ENCODE measurements at places on chromosomes 12 and 14.

DNA sequence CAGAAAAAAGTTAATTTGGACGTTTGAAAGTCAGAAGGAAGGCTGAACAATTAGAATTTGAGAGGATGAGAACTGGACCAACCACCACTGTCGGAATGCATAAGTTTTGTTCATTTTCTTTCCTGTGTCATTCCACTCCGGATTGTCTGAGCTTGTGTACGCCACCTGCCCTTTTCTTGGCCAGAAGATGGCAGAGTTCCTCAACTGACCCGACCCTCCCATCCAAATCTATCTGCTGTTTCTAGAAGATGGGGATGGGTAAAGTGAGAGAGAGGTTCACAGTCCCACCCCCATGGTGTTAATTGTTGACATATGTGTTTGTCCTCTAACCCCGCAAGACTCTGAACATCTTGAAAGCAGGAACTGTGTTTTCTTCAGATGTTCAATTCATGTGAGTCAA is 388.0 kb downstream of the VRK1 start:
- DNase-seq: peak; percentile 19

- DNase-seq: no peak
Observed at GRCh38 chr12:38384816-38385378, 68.3 kb downstream of the ALG10B start.

- no peak for DNase-seq
Observed at GRCh38 chr14:87080146-87080545, 912.8 kb downstream of the GALC start.

GRCh38 chr12:119230807-119231206 is 52.1 kb downstream of the HSPB8 start:
- DNase-seq: no peak

DNA sequence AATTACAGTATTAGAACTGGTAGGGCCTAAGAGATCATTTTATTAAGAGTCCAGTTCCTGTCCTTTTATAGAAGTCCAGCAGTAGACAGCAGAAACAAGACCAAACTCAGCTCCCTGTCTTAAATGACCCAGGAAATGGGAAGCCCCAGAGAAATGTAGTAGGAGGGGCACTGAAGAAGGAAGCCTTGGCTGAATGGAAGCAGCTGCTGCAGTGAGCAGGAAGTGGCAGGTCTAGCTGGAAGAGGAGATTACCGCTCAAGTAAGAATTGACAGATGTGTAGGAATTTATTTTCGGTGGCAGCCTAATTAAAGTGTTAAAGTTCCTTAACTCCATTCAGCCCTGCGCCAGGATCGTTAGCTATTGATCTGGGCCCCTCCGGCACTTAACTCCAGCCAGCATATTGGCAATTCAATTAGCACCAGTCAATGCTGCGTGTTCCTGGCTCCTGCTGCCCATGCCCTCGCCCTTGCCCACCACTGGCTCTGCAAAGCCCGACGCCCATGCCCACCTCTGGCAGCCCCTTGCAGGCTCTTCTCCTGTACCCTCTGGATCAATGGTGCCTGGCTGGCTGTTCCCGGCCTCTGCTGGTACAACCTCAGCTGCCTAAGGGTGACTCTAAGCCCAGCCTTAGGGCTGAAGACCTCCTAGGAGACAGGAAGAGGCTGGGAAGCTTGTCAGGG is 21.1 kb downstream of the ZFHX2 start:
- DNase-seq: no peak

DNA sequence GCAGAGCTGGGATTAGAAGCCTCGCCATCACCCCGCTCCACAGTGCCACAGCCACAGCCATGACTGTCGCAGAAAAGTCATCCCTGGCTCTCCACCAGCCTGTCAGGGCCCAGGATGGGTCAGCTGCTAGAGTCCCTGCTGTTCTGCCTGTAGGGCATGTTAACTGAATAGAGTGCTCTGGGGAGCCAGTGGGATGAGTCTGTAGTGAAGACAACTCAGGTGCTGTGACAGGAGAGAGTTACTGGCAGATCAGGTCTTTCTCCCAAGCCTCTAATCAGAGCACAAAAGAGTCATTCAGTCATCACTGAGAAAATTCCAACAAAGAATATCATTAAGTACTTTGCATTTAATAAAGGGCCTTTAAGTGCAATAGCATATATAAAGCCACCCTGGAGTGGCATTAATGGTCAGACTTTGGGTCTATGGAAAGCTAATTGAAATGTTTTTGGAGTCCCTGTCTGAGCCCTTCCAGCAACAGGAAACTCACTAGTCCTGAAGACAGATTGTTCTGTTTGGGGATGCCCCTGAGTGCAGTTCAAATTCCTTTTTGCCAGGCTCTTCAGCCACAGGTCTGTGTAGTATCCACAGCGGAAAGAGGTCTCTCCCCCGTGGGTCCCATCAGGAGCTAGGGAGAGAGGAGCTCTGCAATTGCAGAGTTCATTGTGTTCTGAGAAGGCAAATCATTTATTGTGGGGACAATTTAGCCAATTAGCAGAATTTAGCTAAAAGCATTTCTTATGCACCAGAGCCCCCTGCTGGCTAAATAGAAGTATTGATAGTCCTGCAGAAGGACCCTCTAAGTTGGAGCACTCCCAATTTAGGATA is 45.2 kb upstream of the C14orf132 start:
- no peak for DNase-seq

- no peak for DNase-seq
Observed at GRCh38 chr12:66060163-66060907, 70.2 kb downstream of the LLPH start.

DNA sequence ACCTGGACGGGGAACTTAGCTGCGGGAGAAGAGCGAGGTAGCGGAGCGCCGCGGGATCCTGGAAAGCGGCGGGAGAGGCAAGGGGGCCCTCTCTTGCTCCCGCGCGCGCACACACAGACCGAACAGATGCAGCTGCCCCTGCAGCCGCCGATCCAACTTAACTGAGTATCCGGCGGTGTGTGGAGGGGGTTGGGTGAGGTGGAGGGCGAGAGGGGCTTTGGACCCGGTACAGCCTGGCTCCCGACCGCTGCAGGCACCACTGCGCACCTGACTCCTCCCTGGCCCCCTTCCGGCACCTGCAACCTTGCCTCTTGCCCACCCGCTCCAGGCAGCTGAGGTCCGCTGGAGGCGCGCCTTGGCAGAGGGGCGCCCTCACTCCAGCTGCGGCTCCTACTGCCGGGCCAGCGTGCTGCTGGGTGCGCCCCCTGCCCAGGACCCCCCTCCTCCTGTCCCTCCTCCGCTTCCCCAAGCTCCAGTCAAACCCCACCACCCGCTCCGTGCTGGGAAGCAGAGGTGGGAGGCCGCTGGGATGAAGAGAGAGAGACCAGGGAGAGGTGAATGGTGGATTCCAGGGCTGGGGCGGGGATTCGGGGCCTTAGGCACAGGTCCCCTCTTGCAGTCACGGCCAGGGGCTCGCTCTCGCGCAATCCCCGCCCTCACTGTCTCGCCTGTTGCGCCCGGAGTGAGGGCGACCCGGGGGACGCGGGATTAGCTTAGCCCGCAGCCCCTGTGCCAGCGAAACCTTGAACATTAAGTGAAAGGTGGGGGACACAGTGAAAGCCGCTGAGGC is 2.6 kb downstream of the DIO3 start:
- DNase-seq: no peak

DNA sequence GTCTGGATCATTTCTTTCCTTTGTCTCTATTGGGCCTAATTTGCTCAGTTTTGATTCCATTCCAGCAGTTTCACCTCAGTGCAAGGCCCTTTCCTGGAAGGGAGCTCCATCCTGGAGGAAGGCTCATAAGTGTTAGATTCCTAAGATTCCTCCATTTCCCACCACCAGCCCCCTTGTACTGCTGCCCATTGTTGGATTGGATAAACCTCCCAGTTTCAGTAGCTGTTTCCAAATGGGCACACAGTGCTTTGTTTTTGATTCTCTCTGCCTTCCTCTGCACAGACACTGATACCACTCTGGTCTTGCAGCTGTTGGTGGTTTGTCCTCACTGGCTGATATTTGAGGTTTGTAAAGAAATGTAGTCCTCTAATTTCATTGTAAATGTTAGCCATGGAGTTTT is 158.9 kb downstream of the SLC15A5 start:
- no peak for DNase-seq

DNA sequence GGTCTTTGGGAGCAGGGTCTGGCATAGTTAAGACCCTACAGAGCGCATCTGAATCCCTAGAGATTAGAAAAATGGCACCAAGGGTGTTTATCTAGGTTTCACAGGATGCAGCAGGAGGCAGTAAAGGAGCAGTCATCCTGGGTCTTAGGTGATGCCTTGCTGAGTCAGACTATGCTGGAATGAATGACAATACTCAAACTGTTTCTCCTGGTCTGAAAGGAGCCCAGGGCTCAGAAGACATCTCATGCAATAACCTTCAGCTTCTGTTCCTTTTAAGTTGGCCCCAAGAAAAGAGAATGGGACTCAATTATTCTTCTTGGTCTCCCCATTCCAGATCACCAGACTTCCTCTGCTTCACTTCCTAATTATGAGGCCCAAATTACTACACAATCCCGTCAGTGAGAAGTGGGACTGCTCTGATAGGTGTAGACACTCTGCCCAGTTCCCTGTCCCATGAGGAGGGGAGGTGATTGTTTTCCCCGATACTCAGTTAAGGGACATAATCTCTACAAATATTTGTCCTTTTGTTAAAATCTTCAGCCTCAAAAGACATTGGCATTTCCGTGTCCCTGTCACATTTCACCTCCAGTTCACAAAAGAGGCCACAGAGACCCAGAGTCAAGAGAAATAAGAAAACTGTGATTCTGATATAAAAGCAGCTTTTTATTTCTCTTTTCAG is 14.8 kb upstream of the APOF start:
- DNase-seq: no peak

DNA sequence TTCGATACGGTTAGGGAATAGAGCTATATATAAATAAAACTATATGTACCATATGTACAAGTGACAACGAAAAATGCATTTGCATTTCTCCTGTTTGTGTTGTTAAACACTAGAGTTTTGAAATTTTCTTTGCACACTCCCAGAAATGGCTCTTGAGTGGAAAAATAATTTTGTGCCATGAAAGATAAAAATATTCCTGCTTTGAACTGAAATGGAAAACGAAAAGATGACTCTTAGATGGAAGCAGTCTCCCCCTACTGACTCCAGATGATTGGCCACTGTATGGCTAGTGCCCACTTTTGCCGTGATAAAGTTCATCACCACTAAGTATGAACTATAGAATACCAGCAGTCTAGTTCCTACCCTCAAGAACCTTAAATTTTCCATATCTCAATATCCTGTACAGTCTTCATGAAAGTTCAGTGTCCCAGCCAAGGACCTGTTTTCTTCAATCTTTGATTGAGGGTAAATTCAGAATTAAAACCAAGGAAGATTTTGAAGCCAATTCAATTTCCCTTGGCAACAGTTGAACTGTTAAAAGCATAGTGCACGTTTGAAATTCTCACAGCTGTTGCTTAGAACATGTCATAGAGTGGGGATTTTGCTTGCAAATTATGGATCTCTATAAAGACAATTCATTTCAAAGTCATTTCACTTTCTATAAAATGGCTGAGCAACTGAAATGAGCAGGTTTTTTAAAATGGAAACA is 1.6 kb upstream of the PPP2R5E start:
- DNase-seq: no peak

DNA sequence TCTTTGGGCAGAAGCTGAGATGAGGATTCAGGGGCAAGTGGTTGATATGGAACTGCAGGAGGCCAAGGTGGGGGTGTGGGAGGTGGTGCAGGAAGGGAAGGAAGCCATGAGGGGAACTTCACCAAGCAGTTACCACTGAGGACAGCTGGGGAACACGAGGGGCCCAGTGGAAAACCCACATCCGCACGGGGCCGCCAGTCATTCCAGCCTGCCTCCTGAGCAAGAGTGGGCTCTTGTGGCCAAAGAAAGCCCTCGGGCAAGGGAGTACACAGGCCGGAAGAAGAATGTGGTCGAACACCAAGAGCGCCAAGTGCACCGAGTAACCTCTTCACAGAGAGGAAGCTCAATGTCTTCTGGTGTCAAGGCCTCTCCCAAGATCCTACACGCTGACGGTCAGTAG is 252.2 kb upstream of the FOXN3 start:
- no peak for DNase-seq

- no peak for DNase-seq
Observed at GRCh38 chr12:30753233-30753632, 1.5 kb downstream of the CAPRIN2 start.

- DNase-seq: no peak
Observed at GRCh38 chr14:77219591-77219990, 38.0 kb downstream of the TMEM63C start.

DNA sequence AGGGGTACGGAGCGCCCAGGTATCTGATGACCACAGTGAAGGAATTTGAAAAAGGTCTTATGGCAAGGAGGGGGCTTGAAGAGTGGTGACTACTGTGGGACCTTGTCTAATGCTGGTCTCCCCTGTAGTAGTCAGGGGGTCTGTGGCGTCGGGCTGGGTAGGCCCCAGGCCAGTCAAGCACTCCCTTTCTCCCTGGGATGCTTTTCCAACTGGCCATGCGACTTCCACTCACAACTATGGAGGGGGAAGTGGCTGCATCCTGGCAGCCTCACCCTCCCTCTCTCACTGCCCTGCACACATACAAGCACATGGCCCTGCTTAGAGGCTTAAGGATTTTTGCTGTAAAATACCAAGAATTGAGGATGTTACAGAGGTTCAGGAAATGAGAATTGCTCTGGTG is 4.1 kb downstream of the TSPAN11 start:
- DNase-seq: no peak

DNA sequence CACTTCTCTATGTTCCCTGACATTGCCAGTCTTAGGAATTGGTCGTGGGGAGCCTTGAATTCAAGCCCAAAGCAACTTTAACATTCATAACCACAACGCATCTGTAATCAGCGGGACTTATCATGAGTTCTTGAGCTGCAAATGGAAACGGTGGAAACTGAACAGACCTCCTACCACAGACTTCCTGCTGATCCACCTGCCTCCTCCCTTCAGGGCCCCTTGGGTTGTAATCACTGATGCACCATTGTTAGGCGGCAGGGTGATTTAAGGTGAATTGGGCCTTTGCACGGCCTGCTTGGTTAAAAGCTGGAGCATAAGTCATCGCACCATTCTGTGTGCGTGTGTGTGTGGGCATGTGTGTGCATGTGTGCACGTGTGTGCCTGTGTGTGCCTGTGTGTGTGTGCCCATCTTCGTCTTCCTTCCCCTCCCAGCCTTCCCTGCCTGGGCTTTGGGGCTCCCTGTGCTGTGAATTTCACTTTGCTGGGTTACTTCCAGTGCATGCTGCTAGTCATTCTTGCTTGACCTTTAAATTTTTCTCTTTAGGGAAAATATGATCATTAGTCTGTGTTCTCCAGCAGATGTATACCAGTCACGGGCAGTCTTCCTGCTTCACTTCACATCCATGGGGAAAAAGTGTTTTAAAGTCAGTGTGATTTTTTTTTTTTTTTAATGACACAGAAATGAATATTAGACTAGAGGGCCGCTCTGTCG is 29.1 kb downstream of the CHST11 start:
- no peak for DNase-seq

DNA sequence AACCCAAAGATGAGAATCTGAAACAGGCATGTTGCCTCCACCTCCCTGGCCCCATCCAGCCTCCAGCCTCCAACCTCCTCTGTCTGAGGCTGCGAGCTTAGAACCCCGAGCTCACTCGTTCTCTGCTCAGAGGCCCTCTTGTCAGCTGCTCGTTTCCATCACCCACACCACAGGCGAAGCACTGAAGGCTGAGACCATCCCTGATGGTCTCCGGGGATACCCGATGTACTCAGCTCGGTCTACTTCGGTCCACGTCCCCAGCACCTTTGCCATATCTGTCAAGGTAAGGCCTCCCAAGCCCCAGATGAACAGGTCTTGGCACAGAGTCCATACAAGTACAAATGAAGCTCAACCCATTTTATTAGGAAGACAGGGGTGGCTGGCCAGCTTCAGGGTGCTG is 72.4 kb downstream of the TTC7B start:
- DNase-seq: no peak

- DNase-seq: no peak
Observed at GRCh38 chr14:36591482-36591881, 9.1 kb upstream of the NKX2-8 start.

- no peak for DNase-seq
Observed at GRCh38 chr12:19131025-19131444, 1.5 kb downstream of the PLEKHA5 start.
